ENCODE measurements at places on chromosomes 1 and 21.

GRCh38 chr21:44583800-44584147 is 3.4 kb upstream of the KRTAP10-5 start:
- ATAC-seq, result no peak

DNA sequence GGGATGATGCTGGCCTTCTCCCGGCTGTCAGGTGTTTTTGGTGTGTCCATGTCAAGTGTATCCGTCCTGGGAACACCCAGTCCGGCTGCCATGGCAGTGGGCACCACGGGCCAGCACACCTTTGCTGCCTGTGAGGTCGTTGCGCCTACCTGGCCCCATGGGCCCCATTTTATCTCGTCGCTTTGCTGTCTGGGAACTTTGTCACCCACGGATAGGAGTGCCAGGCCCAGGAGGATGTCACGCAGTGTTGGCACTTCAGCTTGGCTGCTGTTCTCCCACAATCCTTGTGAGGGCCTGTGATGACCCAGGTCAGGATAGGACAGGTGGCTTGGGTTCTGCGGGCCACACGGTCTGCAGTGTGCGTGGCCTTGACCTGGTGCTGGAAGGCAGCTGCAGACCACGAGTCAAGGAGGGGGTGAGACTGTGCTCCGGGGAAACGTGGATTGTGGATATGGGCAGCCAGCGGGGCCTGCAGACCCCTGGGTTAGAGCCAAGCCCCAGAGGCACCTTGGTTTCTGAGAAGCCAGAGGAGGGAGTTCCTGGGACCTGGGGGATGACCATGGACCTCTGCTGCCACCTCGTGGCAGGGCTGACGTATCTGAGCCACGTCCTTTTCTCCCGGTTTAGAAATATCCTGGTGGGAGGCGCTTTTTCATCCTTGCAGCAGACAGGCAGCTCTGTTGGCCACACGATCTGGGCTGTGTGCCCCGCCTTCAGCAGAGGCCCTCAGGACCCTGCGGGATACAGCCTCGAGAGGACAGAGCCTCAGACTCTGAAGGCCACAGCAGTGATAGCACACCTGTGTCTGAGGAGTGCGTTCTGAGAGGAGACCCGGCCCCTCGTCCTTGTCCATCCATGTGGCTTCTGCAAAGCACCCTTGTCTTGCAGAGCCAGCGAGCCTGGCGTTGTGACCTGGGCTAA is 161.1 kb upstream of the COL6A1 start:
- ATAC-seq, result peak; percentile 79

DNA sequence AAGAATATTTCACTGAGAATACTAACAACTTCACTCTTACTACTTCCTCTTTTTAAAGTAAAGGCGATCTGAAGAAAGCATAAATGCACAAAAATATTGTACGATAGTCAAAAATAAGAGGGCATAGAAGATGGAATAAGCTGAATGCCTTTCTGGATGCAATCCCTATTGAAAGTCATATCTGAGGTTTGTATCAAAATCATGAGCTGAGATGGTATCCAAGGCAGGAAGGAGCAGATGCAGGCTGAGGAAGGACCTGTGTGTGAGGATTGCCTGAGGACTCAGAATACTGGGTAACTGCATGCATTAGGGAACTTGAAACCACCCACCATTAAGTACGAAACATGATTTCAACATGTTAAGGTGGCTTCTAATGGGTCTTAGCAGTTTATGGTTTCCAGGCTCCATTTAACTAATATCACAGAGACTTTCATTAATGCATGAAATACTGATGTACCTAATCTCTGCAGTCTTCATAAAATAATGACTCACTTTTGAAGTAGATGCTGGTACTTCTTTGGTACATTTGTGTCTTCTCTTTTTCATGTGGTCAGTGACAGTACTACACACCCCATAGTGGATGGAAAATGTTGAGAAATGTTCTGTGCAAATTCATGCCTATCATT is 29.6 kb upstream of the RGS1 start:
- no peak for ATAC-seq

GRCh38 chr1:221437926-221438325 is 304.0 kb downstream of the DUSP10 start:
- no peak for ATAC-seq

GRCh38 chr1:212922016-212922415 is 28.3 kb upstream of the VASH2 start:
- ATAC-seq, result no peak

GRCh38 chr1:218573925-218574324 is 228.8 kb downstream of the TGFB2 start:
- no peak for ATAC-seq

DNA sequence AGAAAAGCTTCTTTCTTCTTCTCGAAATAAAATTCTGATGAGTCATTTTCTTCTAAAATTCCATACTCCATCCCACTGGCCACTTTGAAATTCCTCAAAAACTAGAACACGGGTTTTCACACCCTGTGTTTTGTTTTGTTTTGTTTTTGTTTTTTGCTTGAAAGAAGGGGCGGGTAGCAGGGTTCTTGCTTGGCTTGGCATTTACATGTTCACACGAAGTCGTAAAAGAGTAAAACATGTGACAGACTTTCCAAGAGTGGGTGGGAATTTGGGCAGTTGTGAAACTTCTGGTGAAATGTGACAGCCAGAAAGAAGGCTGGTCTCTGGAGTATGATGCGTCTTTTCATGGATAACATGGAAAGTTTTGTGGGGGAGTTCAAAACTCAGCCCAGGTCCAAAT is 47.1 kb upstream of the FMN2 start:
- no peak for ATAC-seq

GRCh38 chr1:156394835-156395461 is 25.9 kb downstream of the RHBG start:
- no peak for ATAC-seq

- ATAC-seq, result no peak
Observed at GRCh38 chr1:32798679-32799416, 18.3 kb downstream of the YARS1 start.

DNA sequence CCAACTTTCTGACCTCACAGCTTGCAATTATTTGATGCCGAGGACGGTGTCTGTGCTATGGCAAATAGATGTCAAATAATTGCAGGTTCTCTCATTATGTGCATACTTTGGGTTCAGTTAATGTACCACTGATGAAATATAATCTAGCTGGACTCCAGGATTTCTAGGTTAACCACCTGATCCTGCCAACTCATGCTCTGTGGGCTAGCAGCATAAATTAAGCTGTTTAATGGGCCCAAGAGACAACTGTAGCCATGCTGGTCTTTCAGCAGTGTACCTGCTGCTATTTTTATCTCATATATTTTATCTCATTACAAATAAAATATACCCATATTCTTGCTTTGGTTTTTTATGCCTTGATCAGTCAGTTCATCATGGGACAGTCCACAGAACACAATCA is 43.3 kb upstream of the HP1BP3 start:
- no peak for ATAC-seq

DNA sequence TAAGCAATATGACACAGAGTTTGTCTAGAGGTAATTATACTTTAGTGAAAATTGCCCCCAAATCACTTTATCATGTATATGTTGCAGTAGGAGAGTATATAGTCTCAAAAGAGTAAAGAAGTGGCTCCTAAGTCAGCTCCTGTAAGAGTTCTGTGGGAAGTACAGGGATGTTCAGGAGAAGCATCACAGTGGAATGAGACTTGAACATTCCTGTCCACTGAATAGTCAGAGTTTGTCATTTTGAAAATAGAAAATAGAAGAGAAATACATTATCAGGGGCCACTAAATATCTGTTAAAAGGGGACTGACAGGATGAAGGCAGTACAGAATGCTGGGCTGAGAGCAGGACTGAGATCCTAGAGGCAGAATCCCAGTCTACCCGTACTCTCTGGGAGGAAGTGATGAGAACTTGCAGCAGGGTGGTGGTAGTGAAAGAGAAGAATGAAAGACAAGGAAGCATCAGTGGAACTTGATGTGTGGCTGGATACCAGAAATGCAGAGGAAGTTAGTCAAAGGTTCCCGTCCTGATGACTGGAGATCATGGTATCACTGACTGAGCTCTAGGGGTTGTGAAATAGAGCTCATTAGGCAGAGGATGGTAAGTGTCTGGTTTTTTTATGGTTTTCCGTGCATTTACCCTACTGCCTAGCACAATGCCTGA is 153.4 kb downstream of the FMN2 start:
- no peak for ATAC-seq
